ENCODE measurements at places on chromosomes 2 and 18.

DNA sequence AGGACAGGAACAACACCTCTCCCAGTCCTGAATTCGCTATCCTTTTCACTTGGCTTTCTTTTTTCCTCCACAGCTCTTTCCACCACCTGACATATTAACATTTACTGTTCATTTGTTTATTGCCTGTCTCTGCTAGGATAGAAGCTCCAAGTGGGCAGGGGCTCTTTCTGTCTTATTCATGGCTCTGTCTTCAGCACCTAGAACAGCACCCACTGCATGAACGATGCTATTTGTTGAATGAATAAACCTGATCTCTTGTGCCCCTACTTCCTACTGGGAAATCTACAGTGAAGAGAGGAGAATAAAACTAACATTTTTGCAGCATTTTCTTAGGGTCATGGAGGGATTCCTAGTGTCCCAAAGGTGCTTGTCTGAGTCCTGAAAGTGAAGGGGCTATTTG is 24.4 kb upstream of the GAREM2 start:
- no peak for DNase-seq

GRCh38 chr2:121010998-121011397 is 274.0 kb downstream of the TFCP2L1 start:
- DNase-seq = no peak

DNA sequence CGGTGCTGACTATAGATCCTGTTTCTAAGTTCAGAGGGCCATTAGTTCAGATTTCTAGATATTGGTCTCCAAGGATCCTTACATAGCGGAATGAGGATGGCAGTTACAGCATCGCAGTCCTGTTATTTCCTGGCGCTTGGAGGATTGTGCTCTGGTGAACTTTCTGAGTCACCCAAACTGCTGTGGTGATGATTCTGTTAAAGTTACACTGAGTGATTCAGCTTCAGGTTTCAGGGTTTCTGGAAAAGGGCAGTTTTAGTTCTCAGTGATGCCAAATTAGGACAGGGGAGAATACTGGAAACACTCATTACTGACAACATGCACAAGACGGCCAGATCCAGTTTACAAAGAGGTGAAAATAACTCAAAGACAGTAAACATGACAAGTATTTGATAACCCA is 52.1 kb upstream of the ANKRD62 start:
- no peak for DNase-seq

- no peak for DNase-seq
Observed at GRCh38 chr2:3034856-3035255, 342.8 kb downstream of the EIPR1 start.

DNA sequence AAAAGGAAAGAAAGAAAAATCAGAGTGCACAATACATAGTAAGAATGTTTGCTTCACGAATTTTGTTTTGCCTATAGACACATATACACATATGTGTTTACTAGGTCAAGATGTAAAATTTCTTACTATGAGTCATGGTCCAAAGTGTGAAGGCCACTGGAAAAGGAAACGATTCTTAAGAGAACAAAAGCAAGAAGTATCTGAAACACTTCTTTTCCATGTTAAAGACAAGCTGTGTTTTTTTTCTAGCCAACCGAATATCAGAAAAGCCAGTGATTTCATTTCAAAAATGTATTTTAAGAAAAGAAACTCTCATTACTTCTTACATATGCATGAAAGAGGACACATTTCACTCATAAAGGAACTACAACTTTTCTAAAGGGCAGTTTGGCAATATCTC is 24.9 kb downstream of the PECR start:
- DNase-seq = no peak

DNA sequence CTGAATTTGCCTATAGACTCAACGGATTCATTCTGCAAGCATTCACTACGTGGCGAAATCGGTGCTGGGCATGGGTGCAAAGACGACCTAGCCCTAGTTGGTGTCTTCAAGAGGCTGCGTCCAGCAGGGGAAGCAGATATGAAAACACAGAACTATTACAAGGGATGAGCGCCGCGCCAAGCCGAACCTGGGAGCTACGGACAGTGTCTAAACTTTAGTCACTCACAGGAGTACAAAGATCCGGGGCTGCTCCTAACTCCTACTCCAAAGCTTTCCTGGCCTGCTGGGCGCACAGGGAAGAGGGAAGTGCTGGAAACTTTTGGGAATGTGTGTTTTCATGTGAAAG is 732 bp upstream of the ANXA4 start:
- no peak for DNase-seq

GRCh38 chr2:12096788-12097449 is 350.5 kb downstream of the LPIN1 start:
- no peak for DNase-seq

DNA sequence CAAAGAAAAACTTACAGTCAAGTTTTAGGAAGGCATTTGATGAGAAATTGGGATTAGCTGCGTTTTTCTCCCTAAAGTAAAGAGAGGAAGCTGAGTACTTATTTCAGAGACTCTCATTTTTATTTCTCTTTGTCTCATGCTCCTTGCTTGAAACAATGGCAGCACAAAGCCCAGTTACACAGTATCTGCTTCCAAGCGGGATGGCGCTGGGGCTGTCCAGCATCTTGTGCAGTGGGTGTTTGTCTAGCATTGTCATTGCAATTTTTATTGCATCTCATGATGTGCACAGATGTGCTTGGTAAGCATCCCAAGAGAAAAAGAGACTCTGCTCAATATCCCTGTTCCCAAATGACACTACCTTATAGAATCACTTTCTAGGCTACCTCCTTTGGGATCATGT is 102.8 kb upstream of the ZNF521 start:
- DNase-seq = no peak

DNA sequence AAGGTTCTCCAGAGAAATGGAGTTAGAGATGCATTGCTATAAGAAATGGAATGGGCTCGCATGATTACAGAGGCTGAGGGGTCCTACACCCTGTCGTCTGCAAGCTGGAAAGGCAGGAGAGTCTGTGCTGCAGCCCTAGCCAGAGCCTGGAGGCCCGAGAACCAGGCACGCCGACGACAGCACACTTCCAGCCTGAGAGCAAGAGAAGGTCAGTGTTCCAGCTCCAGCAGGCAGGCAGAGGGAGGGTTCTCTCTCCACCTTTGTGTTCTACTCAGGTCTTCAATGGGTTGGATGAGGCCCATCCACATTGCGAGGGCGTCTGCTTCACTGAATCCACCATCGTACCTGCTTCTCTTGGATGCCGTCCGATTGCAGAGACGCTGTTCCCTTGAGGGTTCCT is 177.6 kb upstream of the HDAC4 start:
- no peak for DNase-seq

GRCh38 chr2:888211-888801 is 62.3 kb upstream of the SNTG2 start:
- no peak for DNase-seq

- DNase-seq = no peak
Observed at GRCh38 chr18:25010623-25011374, 341.2 kb downstream of the ZNF521 start.

DNA sequence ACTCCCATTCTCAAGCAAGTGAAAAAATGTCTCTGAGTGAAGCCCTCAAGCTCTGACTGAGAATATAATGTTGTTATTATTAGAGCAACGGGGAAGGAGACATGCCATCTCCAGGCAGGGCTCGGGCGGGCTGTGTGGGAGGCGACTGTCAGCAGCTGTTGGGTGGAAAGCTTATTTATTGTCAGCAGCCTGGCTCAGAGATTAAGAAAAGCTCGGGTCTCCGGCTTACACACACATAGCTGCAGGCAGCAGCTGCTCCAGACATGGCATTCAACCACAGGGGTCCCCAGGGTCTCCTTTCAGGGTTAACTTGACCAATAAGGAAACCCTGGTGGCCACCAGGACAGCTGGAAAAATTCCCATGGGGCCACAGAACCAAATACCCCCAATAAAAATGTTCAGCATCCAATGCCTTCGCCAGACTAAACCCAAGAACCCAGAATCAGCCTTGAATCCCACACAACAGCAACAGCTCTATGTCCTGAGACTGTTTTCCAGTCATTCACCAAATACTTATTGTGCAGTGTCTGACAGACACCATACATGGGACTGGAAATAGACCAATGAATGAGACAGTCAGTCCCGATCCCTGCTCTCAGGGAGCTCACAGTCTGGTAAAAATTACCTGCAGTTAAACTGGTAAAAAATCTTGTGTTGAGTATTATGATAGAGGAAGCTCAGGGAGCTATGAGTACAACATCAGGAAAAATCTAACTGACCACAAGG is 70.5 kb upstream of the RTN4 start:
- no peak for DNase-seq

GRCh38 chr2:45992021-45992740 is 305.0 kb upstream of the EPAS1 start:
- DNase-seq = no peak

- DNase-seq = no peak
Observed at GRCh38 chr2:182404092-182404491, 22.7 kb downstream of the PDE1A start.

DNA sequence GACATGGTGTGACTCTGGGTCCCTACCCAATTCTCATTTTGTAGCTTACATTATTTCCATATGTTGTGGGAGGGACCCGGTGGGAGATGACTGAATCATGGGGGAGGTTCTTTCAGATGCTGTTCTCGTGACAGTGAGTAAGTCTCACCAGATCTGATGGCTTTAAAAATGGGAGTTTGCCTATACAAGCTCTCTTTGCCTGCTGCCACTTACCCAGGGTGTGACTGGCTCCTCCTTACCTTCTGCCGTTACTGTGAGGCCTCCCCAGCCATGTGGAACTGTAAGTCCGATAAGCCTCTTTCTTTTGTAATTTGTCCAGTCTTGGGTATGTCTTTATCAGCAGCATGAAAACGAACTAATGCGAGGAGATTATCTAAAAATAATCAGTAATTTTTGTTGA is 1683.2 kb upstream of the SLC39A10 start:
- no peak for DNase-seq

DNA sequence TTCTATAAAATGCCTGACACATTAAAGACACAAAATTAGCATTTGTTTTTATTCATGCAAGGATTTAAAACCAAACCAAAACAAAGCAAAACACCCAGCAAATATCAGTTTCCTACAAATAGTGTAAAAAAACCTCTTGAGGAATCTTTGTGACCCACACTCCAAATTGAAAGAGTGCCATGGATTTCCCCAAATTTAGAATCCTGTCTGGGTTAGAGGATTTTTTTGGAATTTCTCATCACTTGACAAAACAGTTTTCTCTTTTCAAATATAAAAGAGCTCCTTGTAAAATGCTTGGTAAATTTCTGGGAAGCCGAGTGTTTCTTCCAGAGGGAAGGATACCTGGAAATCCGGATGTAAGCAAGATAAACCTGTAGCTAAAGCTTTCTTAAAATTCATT is 1.7 kb upstream of the FN1 start:
- DNase-seq = no peak

GRCh38 chr2:54670485-54671009 is 52.9 kb upstream of the EML6 start:
- no peak for DNase-seq

DNA sequence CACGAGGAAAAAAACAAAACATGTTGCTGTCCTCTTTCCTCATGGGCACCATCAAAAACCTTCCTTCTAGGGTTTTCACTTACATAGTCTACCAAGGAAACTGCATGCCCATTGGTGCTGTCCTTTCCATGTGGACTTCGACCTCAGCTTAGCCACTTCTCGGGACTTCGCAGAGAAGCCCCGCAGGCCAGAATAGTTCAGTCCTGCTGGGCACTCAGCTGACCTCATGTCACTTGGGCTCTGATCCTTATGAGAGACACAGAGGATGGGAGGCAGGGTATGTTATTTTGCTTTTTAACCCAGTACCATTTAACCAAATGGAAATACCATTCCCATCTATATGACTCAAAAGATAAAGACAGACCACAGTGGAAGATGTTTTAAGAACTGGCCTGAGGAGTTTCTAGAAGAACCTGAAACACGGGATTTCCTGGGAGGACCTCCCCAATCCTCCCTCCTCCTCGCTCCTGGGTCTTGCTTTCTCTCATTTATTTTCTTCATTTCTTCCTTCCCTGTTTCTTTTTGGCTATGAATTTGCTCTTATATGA is 28.4 kb downstream of the AAK1 start:
- no peak for DNase-seq

- no peak for DNase-seq
Observed at GRCh38 chr2:69087912-69088240, 74.9 kb downstream of the ANTXR1 start.

DNA sequence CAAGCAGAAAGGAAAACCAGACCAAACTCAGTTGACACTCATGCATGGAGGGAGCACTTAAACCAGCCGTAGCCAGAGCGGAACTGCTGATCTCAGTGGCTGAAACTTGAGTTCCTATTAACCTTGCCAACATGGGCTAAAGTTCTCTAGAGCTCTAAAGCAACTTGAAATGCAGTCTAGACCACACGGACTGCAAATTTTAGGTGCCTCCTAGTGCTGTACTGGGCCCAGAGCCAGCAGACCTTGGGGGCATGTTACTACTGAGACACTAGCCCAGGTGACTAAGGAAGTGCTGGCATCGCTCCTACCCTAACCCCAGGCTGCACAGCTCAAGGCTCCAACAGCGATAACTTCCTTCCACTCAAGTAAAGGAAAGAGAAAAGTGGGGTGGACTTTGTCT is 236.5 kb downstream of the AKAIN1 start:
- DNase-seq = no peak

DNA sequence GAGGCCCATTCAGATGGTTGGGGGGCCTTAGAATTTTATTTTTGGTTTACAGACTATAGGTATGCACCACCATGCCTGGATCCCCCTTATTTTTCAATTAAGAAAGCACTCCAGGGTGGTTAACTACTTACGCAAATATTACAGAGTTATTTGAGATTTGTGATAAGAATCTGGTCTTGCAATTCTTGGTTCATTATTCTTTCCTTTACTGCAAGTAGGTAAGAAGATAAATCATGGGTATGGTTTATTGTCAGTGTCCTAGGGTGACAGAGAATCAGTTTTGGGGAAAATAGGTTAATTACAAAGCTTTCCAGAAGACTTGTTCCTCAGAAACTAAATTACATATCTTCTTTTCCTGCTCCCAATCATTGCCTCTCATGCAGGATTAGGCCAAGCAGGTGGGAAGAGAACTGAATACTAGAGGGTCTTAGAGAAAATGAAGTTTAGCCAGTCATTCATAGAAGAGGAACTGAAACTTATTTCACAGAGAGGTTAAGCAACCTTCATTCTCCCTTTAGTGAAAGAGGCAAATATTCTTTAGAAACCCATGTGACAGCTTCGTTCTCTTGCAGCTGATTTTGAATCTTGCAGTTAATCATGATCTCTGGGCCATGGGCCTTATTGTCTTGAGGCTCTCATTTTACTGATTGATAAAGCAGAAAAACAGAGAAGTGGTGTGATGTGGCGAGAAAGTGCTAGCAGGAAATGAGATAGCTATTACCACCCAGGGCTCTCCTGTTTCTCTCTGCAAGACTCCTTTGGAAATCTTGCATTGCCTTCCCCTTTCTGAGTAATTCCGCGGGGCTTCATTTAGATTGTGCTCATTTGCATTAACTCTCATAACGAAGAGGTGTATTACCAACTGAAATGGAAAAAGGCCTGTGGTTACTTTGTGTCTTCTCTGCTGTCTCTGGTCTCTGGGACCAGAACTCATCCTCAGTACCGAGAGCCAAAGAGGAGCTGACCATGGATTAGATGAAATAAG is 44.8 kb upstream of the ARHGAP25 start:
- no peak for DNase-seq

GRCh38 chr2:29281086-29281915 is 166.1 kb downstream of the CLIP4 start:
- no peak for DNase-seq

- DNase-seq = no peak
Observed at GRCh38 chr18:76604935-76605240, 109.8 kb upstream of the ZNF516 start.

- DNase-seq = no peak
Observed at GRCh38 chr2:6605836-6606505, 259.7 kb downstream of the CMPK2 start.

Data from stimulated activated CD8-positive, alpha-beta memory T cell treated with anti-CD3 and anti-CD28 coated beads, Interleukin-2, amount 100 ng/mL, for 1 hour (primary cell).